ENCODE measurements at places on chromosomes 12 and 14.

GRCh38 chr12:7937833-7938506, 2.0 kb upstream of the SLC2A3 start:
- no peak for DNase-seq

DNA sequence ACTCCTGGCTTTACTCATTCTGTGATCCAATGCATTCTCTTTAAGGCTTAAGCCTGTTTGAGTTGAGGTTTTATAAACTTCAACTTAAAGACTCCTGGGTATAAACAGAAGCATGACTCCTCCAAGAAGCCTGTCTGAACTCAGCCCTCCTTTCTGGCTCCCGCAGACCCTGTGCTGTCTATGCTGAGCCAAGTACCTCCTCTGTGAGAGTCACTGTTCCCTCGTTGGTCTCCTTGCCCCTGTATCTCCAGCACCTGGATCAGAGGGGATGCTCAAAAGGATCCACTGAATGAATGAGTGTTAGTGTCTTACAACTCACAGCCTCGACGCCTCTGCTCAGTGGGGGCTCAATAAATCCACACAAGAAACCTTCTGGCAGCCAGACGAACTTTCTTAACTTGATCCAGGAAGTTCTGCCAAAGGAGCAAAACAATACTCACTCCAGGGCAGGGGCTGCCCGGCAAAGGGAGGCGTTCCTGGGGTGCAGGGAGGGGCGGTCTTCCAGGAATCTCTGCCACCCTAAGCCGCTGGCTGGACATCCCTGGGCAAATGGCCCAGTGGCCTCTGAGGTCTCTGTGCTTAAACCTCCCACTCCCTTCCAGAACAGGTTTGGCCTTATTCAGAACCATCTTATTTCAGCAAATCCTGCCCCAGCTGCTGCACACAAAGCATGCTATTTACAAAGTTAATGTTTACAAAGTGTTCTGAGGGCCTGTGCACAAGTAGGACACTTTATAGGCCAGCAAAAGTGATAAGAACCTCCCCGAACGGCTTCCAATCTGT, 32.9 kb downstream of the MAP1LC3B2 start:
- no peak for DNase-seq

GRCh38 chr14:65035049-65035448, 48.4 kb downstream of the FNTB start:
- no peak for DNase-seq

- DNase-seq, result no peak
Measured at GRCh38 chr12:93223440-93224426, 154.0 kb upstream of the NUDT4 start.
